ENCODE measurements at places on chromosomes 16 and 17.

- no peak for DNase-seq
Observed at GRCh38 chr16:60945225-60945624, 1091.0 kb downstream of the CDH8 start.

GRCh38 chr17:76997981-76998531, 129.9 kb downstream of the MGAT5B start:
- peak; percentile 34 for DNase-seq

GRCh38 chr17:68378268-68379176, 78.8 kb downstream of the WIPI1 start:
- no peak for DNase-seq

DNA sequence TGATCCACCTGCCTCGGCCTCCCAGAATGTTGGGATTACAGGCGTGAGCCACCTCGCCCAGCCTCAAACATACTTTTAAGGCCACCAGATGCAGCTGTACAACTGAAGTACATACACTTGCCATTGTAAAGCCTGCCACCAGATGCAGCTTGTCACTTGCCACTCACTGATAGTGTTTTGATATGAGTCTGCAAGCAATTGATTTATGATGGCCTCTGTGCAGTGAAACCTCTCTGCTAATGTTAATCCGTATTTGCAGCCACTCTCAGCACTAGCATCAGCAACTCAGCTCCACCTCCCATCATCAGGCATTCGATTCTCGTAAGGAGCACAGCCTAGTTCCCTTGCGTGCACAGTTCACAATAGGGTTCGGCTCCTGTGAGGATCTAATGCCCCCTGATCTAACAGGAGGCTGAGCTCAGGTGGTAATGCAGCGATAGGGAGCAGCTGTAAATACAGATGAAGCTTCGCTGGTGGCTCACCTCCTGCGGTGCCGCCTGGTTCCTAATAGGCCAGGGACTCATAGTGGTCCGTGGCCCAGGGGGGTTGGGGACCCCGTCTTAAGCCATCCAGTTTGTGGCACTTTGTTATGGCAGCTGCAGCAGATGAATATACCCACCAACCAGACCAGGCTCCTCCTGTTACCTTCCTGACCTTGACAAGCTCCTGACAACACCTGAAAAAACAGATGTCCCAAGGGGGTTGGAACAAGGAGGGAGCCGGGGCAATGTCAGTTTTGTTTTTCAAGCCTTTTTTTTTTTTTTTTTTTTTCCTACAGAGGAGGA, 1.3 kb upstream of the HERPUD1 start:
- DNase-seq = no peak

DNA sequence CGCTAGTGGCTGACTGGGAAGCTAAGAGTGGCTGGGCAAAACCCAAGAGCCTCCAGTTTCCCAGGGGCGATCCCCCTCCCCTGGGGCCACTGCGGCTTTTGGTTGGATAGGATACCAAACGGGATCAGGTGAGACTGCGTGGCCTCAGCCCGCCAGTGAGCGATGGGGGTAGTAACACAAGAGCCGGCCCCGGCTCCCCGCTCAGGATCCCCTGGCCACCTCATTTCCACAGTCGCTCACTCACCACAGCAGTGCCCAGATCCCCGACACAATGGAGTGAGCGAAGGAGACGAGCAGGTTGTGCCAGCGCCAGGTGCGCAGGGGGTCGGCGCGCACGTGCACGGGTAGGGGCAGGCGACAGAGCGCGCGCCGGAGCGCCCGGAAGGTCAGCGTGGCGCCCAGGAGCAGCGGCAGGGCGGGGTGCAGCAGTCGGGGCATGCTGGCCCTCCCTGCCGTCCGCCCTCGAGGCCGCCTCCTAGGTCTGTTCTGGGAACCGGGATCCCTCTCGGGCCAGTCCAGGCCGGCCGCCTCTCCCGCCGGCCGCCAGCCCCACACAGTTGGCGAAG, 290 bp downstream of the TLCD1 start:
- DNase-seq = no peak

All from effector CD4-positive, alpha-beta T cell (primary cell).